ENCODE measurements at places on chromosomes 4 and X. TPM values are rescaled to one million over a fixed set of nuclear protein-coding genes. Genes with fewer than 3 reads are reported as not detected.

ZXDA gene
- 1.6 TPM for total RNA-seq

COX7B2 gene
- not detected for total RNA-seq

SPANXC gene
- 0.74 TPM for total RNA-seq

TMEM156 gene
- total RNA-seq: 17.8 TPM

SMR3A gene
- total RNA-seq: not detected

MAP7D2 gene
- 6.3 TPM for total RNA-seq
